ENCODE measurements at places on chromosomes 12 and 14.

GRCh38 chr12:85004204-85004603 is 31.9 kb downstream of the TSPAN19 start:
- no peak for DNase-seq

DNA sequence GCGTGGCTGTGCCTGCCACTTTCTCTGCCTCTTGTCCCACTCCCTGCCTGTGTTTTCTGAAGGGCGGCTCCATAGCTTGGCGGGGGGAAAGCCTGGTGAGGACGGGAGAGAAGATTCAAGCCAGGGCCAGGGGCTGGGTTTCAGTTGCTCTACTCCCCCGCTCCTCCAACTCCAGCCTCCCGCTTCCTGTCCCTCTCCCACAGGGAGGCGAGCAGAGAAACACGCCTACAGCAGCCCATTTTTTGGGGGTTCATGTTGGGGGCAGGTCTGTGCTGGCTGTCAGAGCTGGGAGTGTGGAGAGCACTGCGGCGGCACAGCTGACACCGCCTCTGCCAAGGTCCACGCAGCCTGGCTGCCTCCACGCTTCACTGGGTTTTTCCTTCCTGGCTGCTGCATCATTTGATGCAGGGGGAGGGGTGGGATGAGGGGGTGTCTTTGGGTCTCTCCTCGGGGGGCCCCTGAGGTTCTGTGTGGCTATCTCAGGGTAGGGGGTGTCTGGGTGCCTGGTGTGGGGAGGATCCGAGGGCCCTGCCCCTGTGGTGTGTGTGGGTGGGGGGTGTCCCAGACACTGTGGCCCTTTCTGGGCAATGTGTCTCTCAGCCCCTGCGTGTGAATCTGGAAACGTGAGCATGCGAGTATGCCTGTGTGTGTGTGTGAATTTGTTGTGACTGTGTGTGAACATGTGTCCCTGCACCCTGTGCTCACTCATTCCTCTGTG is 10.7 kb upstream of the KRT80 start:
- DNase-seq = no peak

GRCh38 chr14:101925152-101925551 is 39.2 kb upstream of the DYNC1H1 start:
- no peak for DNase-seq

GRCh38 chr12:106118-106591 is 39.6 kb downstream of the IQSEC3 start:
- no peak for DNase-seq

- no peak for DNase-seq
These were observed 9.9 kb downstream of the MAP3K12 start for GRCh38 chr12:53489242-53489864.

- DNase-seq = no peak
These were observed 2.4 kb downstream of the MBD6 start for GRCh38 chr12:57524814-57525614.

GRCh38 chr12:114952573-114953271 is 268.7 kb upstream of the TBX3 start:
- DNase-seq = no peak

GRCh38 chr12:114757684-114758325 is 73.8 kb upstream of the TBX3 start:
- no peak for DNase-seq

- DNase-seq = no peak
These were observed 38.2 kb downstream of the CCNK start for GRCh38 chr14:99519347-99519881.

DNA sequence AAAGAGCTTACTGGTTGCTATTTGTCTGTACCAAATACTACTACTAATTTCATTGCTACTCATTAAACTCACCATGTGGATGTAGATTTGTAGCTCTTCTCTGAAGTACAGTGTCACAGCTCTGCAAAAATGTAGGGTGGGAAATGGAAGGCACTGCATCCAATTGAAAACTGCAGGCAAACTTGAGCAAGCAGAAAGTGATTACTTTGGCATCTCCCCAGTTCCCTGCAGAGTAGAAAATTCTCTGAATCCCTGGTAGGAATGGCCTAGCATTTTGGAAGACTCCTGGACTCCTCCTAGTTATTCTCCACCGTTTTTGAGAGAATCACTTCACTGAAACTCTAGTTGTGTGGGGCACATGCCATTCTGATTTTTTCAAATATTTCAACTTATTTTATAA is 239.1 kb downstream of the DIO2 start:
- no peak for DNase-seq

DNA sequence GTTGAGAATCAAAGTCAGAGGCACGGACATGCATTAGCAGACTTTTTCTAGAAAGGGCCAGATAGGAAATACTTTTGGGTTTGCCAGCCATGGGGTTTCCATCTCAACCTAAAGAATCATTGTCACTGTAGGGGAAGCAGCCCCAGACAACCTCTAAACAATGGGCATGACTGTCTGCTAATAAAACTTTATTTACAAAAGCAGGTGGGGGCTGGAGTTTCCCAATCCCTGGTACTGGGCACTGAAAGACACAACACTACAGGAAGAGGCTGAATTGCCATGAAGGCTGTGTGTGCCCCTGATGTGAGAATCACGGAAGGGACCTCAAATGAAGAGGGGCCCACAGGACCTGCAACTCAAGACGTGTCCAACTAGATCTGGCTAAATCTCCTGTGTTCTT is 62.0 kb upstream of the GPR68 start:
- DNase-seq = no peak

- DNase-seq = no peak
These were observed 43.5 kb downstream of the C14orf132 start for GRCh38 chr14:96082420-96083300.

- no peak for DNase-seq
These were observed 69.6 kb upstream of the DDX11 start for GRCh38 chr12:31003861-31004640.

- DNase-seq = no peak
These were observed 198.2 kb upstream of the CNOT2 start for GRCh38 chr12:70045036-70045435.

DNA sequence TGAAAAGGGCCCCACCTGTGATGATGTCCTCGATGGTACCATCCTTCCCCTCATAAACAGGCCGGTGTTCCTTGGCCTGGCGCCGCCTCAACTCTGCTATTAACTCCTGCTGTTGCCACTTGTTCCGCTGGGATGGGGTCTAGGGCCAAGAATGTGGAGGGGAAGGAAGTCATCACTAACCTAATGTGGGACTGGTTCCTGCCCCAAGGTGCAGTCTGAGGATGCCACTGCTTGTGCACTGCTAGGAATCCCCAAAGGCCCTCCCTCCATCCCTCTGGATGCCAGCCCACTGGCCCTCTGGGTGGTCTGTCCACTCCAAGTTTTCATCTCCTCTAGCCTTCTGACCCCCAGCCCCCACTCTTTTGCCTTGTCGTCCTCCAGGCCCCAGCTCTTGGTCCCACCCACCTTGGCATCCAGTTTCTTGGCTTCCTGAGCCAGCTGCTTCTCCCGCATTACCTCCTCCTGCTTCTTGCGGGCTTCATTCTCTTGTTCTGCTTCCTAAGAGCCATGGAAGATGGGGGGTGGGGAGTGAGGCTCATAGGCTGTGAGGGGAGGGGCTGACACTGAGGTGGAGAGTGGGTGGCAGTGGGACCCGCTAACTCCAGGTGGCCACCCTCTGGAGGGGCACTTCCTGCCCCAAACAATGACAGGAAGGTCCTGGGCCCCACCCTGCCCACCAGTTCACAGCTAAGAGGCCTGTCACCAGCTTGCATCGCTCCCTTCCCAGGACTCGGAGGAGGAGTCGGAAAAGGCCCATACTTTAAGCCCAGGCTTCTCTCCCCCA is 23.7 kb downstream of the PRPF40B start:
- no peak for DNase-seq

- DNase-seq = no peak
These were observed 310.6 kb downstream of the NPAS3 start for GRCh38 chr14:33249233-33249820.

- no peak for DNase-seq
These were observed 306.7 kb downstream of the NUAK1 start for GRCh38 chr12:105832021-105832420.

DNA sequence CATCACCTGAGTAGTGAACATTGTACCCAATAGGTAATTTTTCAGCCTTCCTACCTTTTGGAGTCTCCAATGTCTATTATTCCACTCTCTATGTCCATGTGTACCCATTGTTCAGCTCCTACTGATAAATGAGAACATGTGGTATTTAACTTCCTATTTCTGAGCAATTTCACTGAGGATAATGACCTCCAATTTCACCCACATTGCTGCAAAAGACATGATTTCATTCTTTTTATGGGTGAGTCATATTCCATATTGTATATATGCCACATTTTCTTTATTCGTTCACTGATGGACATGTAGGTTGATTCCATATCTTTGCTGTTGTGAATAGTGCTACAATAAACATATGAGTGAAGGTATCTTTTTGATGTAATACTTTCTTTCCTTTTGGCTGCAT is 16.4 kb upstream of the BTG1 start:
- no peak for DNase-seq

- no peak for DNase-seq
These were observed 219.4 kb downstream of the CNTN1 start for GRCh38 chr12:40911676-40912075.

DNA sequence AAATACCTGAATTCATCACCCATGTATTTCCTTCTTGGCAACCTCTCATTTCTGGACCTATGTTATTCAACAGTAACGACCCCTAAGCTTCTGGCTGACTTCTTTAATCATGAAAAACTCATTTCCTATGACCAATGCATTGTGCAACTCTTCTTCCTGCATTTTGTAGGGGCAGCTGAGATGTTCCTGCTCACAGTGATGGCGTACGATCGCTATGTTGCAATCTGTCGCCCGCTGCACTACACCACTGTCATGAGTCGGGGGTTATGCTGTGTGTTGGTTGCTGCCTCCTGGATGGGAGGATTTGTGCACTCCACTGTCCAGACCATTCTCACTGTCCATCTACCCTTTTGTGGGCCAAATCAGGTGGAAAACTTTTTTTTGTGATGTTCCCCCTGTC is 356 bp downstream of the OR4Q2 start:
- DNase-seq = no peak

- DNase-seq = no peak
These were observed 47.4 kb upstream of the SRSF5 start for GRCh38 chr14:69719501-69719951.

GRCh38 chr12:57166971-57167371 is 19.6 kb upstream of the LRP1-AS start:
- DNase-seq = no peak

Data from stimulated activated CD4-positive, alpha-beta T cell treated with anti-CD3 and anti-CD28 coated beads, TNF-alpha, amount 100 ng/mL, for 1 hour (primary cell).